ENCODE measurements at places on chromosomes 4 and X.

- DNase-seq = peak; percentile 58
These were observed 75.1 kb downstream of the PRKX start for GRCh38 chrX:3638280-3638873.

GRCh38 chr4:145839151-145839550, 99.5 kb downstream of the ZNF827 start:
- DNase-seq = peak; percentile 77

- no peak for DNase-seq
These were observed 130.4 kb upstream of the CPEB2 start for GRCh38 chr4:14871676-14872430.

DNA sequence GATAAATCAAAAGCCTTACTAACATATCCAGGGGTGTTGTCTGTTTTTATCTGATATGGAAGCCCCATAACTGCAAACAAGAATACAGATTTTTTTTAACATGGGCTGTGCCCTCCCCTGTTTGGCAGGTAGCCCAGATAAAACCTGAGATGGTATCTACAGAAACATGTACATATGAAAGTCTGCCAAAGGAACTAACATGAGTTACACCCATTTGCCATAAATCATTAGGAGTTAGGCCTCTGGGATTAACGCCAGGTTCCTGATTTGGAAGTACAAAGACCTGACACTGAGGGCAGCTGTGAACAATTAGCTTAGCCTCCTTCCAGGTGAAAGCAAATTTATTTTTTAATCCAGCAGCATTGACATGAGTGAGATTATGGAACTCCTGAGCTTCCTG, 264.3 kb downstream of the TECRL start:
- DNase-seq = no peak

Data from choroid plexus epithelial cell (primary cell).